ENCODE measurements at places on chromosomes 12 and 14.
A peak's percentile ranks its signal among the peaks of the same experiment; 100 is the strongest.

GRCh38 chr14:20112321-20112720, 1.8 kb downstream of the OR4K17 start:
- no peaks in the 10 kb centered on the region for H3K36me3 ChIP-seq
- no peak overlapping the region for H3K4me3 ChIP-seq
- no peak for DNase-seq
- H3K4me1 ChIP-seq: no peaks in the 10 kb centered on the region
- no peak overlapping the region for H3K27ac ChIP-seq
- no peaks in the 10 kb centered on the region for H3K27me3 ChIP-seq

- no peak for DNase-seq
- peaks cover 21% of the 10 kb centered on the region for H3K4me1 ChIP-seq
- peak overlapping the region; percentile 88 for H3K27ac ChIP-seq
- H3K36me3 ChIP-seq: peaks cover 7% of the 10 kb centered on the region
- peak overlapping the region; percentile 74 for H3K4me3 ChIP-seq
- no peaks in the 10 kb centered on the region for H3K27me3 ChIP-seq
These were observed 923 bp downstream of the STAT2 start for GRCh38 chr12:56358836-56359532.

DNA sequence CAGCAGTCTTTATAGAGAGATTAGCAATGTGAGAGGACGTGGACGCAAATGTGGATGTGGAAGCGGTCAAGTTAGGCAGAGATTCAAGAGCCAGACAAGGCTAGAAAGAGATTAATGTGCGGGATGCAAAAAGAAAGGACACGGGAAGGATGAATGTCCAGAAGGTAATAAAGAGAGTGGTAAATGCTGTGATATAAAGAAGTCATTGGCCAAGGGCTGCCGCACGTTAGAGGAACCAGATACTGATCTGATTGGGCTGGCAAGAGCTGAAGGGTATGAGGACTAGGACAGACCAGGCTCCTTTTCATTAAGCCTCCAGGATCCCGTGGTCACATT, 59.5 kb downstream of the DHRS2 start:
- peak; percentile 6 for DNase-seq
- H3K4me3 ChIP-seq: peak overlapping the region; percentile 26
- peaks cover 13% of the 10 kb centered on the region for H3K4me1 ChIP-seq
- no peaks in the 10 kb centered on the region for H3K36me3 ChIP-seq

GRCh38 chr12:101935890-101936746, 58.7 kb downstream of the DRAM1 start:
- H3K27me3 ChIP-seq: no peaks in the 10 kb centered on the region
- H3K27ac ChIP-seq: peak overlapping the region; percentile 79
- peak; percentile 21 for DNase-seq
- H3K36me3 ChIP-seq: no peaks in the 10 kb centered on the region
- no peak overlapping the region for H3K4me3 ChIP-seq

DNA sequence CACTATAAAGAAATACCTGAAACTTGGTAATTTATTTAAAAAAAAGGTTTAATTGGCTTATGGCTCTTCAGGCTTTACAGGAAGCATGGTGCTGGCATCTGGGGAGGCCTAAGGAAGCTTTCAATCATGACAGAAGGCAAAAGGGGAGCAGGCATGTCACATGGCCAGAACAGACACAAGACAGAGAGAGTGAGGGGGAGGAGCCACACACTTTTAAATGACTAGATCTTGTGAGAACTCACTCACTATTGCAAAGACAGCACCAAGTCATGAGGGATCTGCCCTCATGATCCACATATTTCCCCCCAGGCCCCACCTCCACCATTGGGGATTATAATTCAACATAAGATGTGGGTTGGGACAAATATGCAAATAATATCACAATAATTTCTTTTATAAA, 355.6 kb downstream of the DAD1 start:
- no peak overlapping the region for H3K27ac ChIP-seq
- no peak for DNase-seq
- no peaks in the 10 kb centered on the region for H3K27me3 ChIP-seq

DNA sequence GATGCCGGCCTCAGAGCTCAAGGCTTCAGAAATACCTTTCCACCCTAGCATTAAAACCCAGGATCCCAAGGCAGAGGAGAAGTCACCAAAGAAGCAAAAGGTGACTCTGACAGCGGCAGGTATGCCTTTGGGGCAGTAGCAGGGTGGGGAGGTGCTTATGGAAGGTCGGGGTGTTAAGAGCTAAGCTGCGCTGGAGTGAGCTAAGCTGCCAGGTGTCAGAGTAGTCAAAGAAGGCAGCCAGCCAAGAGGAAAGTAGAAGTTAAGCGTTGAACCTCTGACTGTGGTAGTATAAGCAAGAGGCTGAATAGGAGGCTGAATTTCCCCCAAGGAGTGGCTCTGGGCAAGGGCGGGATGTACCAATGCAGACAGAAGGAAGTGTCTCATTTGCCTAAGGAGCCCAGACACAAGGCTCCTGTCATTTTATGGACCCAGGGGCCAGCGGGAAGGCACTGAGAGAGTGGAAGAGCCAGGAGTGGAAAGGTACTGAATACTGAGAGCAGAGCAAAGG, 29.2 kb downstream of the DYRK4 start:
- H3K36me3 ChIP-seq: no peaks in the 10 kb centered on the region
- no peak for DNase-seq
- H3K27me3 ChIP-seq: no peaks in the 10 kb centered on the region
- H3K4me1 ChIP-seq: no peaks in the 10 kb centered on the region
- no peak overlapping the region for H3K27ac ChIP-seq

DNA sequence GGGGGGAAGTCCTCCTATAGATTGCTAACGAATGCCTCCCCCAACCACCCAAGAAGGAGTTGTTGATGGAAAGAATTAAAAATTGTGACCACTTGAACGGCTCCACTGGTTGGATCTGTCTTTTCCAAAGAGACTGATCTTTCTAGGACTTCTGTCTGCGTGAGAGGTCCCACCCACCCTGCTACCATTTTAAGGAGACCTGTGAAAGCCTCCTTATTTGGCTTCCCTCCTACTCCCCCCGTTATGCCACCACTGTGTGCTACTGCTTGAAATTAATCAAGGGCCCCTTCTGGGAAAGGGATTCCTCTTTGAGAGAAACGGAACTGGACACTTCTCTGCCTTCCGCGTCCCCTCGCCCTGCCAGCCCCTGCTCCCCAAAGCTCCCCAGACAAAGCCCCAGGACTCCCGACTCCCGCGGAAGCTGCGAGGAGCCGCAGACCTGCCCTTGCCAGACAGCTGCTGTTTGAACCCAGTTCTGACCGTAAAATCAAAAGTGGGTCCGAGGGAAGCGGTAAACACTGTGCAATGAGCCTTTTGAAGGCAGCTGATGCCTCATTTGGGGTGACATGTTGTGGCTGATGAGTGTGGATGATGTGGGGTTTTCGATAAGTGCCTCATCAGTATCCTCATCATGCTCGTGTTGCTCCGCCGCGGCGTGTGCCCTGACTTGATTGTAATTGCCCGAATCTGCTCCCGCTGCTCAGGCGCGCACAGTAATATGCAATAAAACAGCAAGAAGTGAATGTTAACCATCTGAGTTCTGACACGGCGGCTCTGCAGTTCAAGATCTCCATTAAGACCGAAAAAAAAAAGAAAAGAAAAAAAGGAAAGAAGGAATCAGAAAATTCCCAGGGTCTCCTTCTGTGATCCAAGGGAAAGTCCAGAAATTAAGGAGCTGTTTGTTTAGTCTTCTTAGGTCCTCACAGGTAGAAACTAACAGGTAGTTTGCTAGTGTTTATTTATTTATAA, 48.2 kb downstream of the MBIP start:
- no peak for DNase-seq
- H3K27ac ChIP-seq: no peak overlapping the region
- H3K27me3 ChIP-seq: no peaks in the 10 kb centered on the region
- H3K4me1 ChIP-seq: no peaks in the 10 kb centered on the region
- H3K36me3 ChIP-seq: no peaks in the 10 kb centered on the region
- H3K4me3 ChIP-seq: peak overlapping the region; percentile 27

DNA sequence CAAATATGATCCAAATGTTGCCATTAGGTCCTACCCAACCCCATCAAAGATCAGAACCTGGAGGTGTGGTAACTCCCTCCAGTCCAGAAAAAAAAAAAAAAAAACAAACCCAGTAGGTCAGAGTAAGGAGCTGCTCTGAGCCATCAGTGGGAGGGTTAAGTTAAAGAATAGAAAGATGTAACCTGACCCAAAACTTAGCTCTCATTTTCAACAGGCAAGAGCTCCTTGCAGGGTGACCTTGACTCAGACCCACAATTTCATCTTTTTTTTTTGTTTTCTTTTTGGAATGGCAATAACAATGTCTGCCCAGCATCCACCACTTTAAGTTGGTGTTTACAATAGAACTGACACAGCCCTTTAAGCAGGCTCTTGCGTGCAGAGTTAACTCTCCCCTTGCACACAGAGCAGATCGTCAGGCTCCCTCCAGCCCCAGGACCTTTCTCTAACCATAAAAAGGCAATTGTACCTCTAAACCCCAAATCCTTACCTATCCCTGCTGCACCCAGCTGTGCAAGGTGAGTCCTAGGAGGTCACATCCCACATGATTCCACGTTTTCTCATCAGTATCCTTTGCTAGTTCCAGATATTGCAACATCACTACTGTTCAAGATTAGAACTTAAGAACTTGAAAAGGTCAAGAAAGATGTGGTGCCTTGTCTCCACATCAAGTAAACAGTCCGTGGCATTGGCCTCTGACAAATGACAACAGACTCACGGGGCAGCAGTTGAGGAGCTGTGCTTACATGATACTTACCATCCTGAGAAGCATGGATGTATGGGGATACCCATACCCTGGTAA, 178.6 kb upstream of the EEA1 start:
- H3K27me3 ChIP-seq: no peaks in the 10 kb centered on the region
- DNase-seq: no peak
- no peak overlapping the region for H3K4me3 ChIP-seq
- H3K27ac ChIP-seq: no peak overlapping the region
- no peaks in the 10 kb centered on the region for H3K4me1 ChIP-seq

GRCh38 chr14:76115010-76115422, 36.7 kb upstream of the GPATCH2L start:
- no peaks in the 10 kb centered on the region for H3K27me3 ChIP-seq
- no peak overlapping the region for H3K27ac ChIP-seq
- no peak for DNase-seq
- H3K4me3 ChIP-seq: no peak overlapping the region
- no peaks in the 10 kb centered on the region for H3K4me1 ChIP-seq

GRCh38 chr12:47276621-47277309, 197.0 kb upstream of the AMIGO2 start:
- no peak overlapping the region for H3K4me3 ChIP-seq
- no peaks in the 10 kb centered on the region for H3K36me3 ChIP-seq
- H3K27me3 ChIP-seq: no peaks in the 10 kb centered on the region
- no peak overlapping the region for H3K27ac ChIP-seq
- DNase-seq: no peak

GRCh38 chr12:98374007-98374406, 141.4 kb upstream of the TMPO start:
- no peak overlapping the region for H3K4me3 ChIP-seq
- no peak for DNase-seq
- no peaks in the 10 kb centered on the region for H3K36me3 ChIP-seq
- no peak overlapping the region for H3K27ac ChIP-seq
- no peaks in the 10 kb centered on the region for H3K27me3 ChIP-seq

- H3K36me3 ChIP-seq: no peaks in the 10 kb centered on the region
- no peak for DNase-seq
- H3K4me1 ChIP-seq: no peaks in the 10 kb centered on the region
- no peaks in the 10 kb centered on the region for H3K27me3 ChIP-seq
These were observed 65.5 kb downstream of the BBS10 start for GRCh38 chr12:76282744-76283143.

DNA sequence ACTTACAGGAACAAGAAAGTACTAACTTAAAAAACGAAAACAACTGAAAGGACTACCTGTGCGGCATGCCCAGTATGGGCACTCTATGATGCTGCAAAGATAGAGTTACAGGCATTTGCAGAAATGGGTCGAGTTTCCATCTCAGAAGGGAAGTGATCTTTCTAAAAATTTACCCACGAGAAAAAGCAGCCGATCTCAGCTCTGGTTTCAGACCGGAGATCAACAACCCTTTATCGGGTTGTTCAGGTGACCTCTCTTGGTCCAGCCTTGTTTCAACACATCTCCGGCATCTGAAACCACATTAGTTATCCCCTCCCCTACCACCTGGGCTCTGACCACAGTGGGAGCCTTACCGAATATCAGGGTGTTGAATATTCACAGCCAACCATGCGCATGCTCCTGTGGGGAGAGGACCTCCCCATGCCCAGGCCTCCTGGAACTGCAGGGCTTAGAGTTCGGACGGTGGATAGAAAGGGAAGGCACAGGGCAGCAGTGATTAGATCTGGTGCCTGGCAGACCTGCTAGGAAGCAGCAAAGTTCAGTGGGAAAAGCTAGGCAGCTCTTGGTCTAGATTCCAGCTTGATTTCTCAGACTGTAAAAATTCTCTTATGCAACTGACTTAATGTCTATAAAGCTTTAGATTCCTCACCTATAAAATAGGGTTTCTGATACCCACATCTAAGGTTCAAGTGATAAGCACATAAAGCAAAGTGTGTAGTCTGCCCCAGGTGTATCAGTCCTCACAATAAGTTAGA, 906.0 kb downstream of the VRK1 start:
- H3K36me3 ChIP-seq: no peaks in the 10 kb centered on the region
- H3K27me3 ChIP-seq: no peaks in the 10 kb centered on the region
- H3K4me1 ChIP-seq: no peaks in the 10 kb centered on the region
- H3K4me3 ChIP-seq: no peak overlapping the region
- H3K27ac ChIP-seq: no peak overlapping the region

DNA sequence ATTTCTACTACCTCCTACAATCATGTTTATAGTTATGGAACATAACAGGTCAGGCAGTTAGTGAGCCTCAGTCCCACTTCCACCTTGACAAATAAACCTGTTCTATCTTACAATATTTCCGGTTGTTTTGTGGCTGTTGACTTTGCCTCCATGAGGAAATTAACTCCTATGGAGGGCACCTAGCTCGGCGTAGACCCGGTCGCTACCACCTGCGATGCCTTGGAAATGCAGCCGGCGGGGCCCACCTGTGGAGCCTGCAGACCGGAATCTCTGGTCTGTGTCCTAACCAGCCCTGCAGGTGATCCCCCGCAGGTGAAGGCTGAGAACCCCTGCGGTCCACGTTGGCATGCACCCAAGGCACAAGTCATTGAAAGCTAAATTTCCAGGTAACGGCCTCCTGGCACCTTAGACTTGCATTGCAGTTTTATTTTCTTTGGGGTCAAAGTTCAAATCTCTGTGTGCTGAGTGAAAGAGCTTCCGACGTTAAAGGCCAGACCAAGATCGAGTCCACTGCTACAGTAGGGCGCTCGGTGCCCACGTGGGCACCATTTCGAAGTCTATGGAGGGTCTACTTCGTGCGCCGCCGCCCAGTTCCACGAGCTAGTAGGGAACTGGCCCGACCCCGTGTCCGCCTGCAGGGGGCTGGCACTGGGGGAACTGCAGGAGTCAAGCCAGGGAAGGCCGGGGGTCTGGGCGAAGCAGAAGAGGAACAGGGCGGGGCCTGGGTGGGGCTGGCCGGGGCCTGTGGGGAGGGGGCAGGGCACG, 782 bp upstream of the PIWIL1 start:
- H3K36me3 ChIP-seq: no peaks in the 10 kb centered on the region
- H3K4me1 ChIP-seq: no peaks in the 10 kb centered on the region
- no peaks in the 10 kb centered on the region for H3K27me3 ChIP-seq
- H3K4me3 ChIP-seq: no peak overlapping the region

DNA sequence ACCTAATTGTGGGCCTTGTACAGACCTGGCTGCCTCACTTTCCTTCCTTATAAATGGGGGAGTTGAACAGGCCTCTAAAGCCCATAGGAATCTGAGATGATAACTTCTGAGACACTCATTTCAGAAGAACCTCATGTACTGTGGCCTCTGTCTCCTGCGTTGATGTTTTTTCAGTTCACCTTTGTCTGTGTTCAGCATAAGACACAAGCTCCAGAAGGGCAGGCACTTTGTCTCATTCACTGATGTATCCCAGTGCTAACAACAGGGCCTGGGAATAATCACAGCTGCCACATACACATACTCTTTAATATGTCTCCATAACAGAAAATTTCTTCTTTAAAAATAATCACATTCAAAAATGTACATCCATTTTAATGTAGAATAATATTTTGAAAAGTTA, 3.3 kb downstream of the FGD6 start:
- no peak overlapping the region for H3K27ac ChIP-seq
- no peaks in the 10 kb centered on the region for H3K27me3 ChIP-seq
- H3K4me1 ChIP-seq: peaks cover under 1% of the 10 kb centered on the region
- H3K4me3 ChIP-seq: no peak overlapping the region

All from tibial nerve (tissue), 4 donors.